Activated T-helper 1 cell treated with anti-CD3 and anti-CD28 coated beads, Interleukin-2, amount 50 U/mL, for 16 hours (primary cell): ENCODE measurements at places on chromosomes 4 and X.

- DNase-seq: no peak
Observed at GRCh38 chrX:68238568-68238967, 194.7 kb downstream of the OPHN1 start.

- DNase-seq: no peak
Observed at GRCh38 chrX:7247346-7247745, 99.4 kb upstream of the PUDP start.

GRCh38 chrX:56764975-56765791 lies 36.1 kb downstream of the NBDY start:
- no peak for DNase-seq

DNA sequence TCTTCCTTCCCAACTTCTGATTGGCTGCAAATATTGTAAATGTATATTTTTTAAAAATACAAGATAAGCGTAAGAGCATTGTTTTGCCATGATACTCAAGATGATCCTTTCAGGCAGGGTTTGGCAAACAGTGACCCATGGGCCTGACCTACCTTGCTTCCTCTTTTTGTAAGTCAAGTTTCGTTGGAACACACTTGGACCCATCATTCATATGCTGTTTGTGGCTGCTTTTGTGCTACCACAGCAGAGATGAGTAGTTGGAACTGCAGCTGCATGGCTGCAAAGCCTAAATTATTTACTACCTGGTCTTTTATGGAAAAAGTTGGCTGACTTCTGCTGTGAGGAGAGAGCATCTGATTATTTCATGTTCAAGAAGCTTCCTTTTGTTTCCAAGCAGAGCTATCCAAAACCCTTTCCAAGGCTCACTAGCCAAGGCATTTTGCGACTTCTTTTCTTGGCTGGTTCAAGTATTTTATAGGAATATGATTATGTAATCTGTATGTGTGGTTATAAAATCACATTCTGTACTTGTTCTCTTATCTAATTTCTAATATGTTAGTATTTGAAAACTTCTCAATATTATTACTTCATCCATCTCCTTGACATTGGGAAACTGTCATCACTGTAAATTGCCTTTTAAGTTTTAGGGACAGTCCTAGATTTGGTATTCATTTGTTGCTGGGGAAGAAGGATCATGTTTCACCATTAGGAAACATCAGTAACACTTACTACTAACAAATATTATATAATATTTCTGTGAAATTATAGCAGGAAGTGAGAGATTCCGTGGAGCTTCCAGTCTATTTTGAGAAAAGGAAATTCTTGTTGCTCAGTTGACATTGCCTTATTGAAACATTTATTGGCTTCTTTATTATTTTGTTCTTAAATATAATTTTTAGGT lies 109.2 kb downstream of the ARHGAP10 start:
- no peak for DNase-seq

- DNase-seq: no peak
Observed at GRCh38 chr4:66575008-66575696, 904.9 kb upstream of the EPHA5 start.

DNA sequence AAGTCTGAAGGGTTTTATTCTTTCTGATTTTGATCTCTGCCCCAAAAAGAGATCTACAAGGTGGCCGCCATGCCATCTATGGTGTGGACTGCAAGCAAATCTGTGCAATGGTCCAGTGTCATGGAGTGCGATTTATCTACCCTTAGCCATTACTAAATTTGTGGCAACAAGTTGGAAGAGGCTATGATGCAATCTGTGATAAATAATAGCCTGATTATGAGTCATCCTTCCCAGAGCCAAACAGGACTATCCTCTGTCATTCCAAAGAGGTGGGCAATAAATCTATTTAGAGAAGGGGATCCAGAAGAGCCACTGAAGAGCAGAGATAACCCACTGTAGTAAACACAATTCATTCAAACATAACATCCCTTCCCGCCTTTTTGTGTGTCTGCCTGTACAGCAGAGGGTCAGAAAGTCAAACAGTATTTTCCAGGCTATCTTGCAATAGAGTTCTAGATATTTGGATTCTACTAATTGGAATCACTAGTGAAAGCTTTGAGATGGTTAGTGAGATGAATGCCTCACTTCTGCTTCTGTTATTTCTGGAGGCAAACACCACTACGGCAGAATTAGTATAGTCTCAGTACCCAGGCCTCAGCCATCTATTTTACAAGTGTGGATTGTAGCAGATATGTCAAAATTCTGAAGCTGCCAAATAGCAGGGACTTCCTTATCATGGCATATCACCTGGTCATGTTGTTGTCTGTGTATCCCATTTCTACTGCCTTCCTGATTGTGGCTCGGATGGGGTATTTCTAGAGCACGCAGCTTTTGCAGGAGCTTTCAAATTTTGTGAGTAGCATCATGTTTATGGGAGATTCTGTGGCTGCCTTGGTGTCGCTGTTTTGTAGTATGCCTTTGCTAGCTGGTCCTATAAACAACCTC lies 192.0 kb downstream of the SMIM20 start:
- no peak for DNase-seq

DNA sequence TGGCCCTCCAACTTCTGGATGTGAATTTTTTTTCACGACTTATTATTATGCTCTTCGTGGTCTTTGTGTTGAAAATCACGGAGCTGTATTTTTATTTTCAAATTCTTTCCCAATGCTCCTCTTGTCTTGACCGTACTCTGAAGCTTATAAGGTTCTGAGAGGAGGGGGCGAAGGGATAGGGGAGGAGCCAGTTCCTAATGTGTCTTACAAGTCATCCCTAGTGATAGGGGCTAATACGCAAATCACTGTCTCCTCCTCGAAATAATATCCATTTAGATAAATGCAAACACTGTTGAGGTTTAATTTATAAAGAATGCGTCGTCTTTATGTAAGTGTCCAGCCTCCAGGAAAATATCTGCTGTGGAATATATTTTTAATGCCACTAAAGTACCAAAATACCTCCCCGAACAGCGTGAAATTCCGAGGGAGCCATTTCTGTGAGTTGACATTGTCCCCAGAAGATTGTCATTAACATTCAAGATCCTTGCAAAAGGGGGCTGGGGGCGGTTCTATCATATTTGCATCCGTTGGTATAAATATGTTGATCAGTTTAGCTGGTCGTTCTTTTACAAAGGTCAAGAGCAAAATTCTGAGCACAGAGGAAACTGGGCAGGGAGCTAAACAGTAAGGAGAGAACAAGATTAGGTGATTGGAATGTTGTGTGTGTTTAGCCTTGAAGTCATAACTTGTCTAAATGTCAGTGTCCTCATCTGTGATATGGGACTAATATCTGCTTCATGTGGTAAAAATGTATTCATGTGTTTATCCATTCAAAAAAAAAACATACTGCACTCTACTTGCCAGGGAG lies 3.7 kb upstream of the FAT1 start:
- no peak for DNase-seq

DNA sequence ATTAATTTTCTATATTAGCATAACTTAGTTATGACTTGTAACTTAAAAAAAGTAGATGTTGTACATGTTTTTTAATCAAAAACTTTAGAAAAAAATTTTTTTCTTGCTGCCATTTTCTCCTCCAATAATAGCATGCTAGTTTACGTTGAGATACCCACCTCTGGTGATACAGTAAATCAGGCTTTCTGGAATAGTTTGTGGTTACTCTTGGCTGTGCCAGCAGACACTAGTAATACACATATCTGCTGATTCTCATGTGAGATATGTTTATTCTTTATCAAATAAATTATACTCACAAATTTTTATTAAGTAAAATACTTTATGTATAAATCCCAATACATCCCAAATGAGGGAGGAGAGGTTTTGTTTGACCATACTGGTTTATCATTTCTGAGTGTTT lies 117.3 kb downstream of the KLHL8 start:
- DNase-seq: no peak
